Mesenteric fat pad (tissue), 1 donor: ENCODE measurements at places on chromosomes 7 and 10. TPM values are rescaled to one million over a fixed set of nuclear protein-coding genes. Genes with fewer than 3 reads are reported as not detected.

ETV1 gene
- 5.7 TPM for total RNA-seq

GTF2IRD2 gene
- total RNA-seq: 26.8 TPM

MYL10 gene
- not detected for total RNA-seq

AKR1C1 gene
- total RNA-seq: 593 TPM

CCDC3 gene
- total RNA-seq: 122 TPM

CTTNBP2 gene
- total RNA-seq: 6.1 TPM

EIF4EBP2 gene
- total RNA-seq: 137 TPM

- DNase-seq: no peak
Measured at GRCh38 chr7:94170836-94171235, 166.7 kb upstream of the BET1 start.

DNA sequence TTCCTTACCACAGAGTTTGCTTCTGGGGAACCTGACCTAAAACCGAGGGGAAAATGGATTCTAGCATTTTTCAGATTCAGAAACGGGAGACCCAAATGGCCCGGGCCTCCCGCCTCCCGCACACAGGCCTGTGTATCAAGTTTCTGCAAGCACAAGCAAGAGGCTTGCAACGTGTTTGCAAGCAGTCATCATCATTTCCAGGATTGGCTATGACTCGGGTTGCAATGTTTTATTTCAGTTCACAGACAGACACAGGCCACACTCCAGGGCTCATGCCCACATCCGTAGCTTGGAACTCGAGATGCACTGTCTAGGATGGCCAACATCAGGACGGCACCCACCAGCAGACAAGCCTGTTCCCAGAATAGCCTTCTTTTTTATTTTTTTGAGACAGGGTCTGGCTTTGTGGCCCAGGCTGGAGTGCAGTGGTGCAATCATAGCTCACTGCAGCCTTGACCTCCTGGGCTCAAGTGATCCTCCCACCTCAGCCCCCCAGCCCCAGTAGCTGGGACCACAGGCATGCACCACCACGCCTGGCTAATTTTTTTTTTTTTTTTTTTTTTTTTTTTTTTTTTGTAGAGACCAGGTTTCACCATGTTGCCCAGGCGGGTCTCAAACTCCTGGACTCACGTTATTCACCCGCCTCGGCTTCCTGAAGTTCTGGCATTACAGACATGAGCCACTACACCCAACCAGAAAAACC lies 68.1 kb upstream of the FOXK1 start:
- DNase-seq: no peak

- DNase-seq: no peak
Measured at GRCh38 chr7:125648543-125648942, 718.9 kb upstream of the POT1 start.

DNA sequence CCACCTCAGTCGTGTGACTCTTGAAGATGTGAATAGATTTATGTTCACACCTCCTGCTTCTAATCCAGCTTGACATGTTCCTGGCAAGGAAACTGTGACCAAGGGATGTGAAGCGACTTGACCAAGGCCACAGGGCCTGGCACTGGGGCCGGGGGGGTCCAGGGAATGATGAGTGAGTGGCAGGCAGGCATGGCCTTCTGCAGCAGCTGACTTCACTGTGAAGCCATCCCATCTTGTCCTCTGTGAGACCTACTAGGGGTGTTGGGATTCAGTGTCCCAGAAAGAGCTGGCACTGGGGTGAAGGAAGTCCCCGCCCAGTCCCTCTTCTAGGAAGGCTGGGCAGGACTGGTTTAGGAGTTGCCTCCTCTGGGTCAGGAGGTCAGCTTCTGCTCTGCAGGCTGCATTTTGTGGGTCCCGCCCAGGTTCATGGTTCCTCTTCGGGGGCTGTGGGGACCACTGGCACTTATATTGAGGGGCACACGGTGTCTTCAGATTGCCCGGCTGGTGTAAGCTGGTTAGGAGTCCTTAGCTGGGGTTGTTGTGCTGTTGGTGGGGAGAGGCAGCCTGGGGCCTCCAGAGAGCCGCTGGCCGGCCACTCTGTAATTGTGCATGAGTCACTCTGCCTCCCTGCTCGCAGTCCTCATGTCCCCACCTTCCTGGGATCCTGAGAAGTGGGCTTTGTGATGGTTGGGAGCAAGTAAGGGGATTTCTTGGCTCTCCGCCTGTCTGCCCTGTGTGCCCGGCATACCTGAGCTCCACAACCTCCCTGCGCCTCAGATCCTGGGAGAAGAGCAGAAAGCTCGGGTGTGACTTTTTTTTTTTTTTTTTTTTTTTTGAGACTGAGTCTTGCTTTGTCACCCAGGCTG lies 11.0 kb downstream of the ZMIZ1 start:
- DNase-seq: no peak

DNA sequence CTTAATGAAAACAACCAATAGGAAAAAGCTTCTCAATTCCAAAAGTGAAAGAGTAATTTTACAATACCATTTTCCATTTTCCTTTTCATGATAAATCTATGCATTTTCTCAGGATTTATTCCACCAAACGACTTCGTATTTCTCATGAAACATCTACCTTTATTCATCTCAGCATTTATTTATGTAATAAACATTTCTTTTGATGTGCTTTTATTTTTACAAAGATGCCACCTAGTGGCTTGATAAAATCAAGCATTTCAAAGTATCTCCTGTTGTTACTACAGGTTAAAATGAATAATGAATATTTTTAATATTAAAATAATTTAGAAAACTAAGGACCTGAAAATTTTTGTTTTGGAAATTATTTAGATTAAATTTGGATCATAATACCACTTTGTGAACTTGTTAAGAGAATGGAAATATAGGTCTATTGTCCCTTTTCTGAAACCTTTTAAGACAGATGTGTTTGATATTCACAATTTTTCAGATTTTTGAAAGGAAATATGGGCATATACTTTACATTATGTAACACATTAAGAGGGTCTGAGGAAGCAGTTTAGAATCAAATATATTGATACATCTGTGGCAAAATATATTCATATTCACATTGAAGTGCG lies 2.7 kb upstream of the IQUB start:
- DNase-seq: no peak

GRCh38 chr10:97974100-97974499 lies 56.3 kb downstream of the CRTAC1 start:
- no peak for DNase-seq

- no peak for DNase-seq
Measured at GRCh38 chr10:114879093-114879492, 57.5 kb downstream of the FHIP2A start.

DNA sequence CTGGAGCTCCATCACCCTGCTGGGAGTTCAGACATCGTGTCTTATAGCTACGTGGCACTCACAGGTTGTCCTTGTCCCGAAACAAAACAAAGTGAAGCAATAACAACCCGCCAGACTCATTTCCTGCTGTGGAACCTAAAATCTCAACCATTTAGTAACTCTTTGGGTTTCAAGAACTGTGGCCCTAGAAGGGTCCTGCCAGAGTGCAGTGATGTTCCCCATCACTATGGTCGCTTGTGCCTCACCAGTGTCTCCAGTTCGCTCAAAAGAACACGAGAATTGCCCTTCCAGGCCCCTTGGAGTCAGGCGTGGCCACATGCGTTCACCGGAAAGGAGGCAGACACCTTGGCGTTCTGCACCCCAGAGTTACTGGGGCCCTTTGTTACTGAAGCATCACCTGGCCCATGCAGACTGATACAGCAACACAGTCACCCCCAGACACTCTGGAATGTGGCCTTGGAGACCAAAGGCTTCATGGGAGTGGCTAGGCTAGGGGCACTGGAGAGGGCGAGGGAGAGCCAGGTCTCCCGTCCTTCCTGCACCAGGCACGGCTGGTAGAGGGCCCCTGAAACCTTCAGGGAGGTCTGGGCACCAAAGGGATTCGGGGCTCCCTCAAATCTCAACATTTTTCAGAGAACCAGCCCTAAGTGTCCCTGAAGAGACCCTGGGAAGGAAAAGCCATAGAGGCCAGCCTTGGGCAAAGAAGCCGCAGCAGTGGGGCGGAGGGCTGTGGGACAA lies 908 bp downstream of the CRYGN start:
- DNase-seq: no peak

- DNase-seq: no peak
Measured at GRCh38 chr7:45919231-45919784, 1.8 kb downstream of the IGFBP3 start.

DNA sequence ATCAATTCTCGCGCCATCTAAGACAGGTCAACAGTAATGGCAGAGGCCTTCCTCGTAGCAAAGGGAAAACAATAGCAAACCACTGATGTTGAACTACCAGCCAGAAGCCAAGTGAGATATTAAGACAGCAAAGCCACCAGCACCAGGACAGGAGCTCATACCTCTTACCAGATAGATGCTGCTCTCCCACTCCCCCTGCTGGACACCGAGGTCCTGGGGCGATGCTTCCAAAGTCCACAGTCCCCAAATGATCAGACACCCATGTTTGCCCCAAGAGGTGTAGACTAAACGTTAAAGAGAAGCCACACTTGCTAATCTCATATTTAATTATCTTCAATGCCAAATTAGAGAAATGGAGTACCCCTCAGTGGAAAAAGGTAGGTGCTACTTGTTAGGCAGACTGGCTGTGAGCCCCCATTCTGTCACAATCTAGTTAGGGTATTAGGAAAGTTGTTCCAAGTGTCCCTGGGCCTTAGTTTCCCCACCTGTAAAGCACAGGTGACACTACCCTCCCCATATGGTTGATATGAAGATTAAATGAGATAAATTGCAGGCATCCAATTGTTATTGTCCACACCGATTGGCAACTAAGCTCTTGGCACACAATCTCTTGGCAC lies 39.9 kb downstream of the TOMM7 start:
- no peak for DNase-seq

GRCh38 chr10:125778556-125778955 lies 2.9 kb upstream of the MMP21 start:
- no peak for DNase-seq

DNA sequence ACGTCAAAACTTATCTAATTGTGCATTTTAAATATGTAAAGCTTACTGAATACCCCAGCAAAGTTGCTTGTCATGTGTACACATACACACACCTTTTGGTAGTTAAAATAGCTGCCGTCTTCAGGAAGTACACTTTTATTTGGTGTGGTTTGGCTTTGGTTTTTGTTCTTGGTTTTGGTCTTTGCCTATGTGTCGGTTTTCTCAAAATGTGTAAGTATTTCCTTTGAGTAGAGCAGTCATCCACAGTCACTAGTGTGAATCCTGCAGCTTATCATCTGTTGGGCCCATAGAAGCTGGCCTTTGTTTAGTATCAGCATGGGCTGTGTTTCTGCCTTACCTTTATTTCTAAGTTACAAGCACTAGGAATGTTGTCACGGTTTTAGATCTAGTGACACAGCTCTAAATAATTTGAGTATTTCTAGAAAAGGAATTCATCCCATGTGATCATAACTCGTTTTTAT lies 35.3 kb downstream of the NET1 start:
- no peak for DNase-seq

- DNase-seq: no peak
Measured at GRCh38 chr7:24868741-24869140, 111.2 kb downstream of the OSBPL3 start.
